ENCODE measurements at places on chromosomes 6 and 20. TPM values are rescaled to one million over a fixed set of nuclear protein-coding genes. Genes with fewer than 3 reads are reported as not detected.

RNF144B gene
- 3.2 TPM for total RNA-seq

SLC16A10 gene
- total RNA-seq: 8.1 TPM

ELOVL4 gene
- 0.54 TPM for total RNA-seq

SEL1L2 gene
- total RNA-seq: not detected

MYLIP gene
- 7.3 TPM for total RNA-seq

NT5DC1 gene
- total RNA-seq: 62.6 TPM

- peaks cover 56% of the 10 kb centered on the region for H3K4me1 ChIP-seq
- H3K27ac ChIP-seq: no peak overlapping the region
- no peaks in the 10 kb centered on the region for H3K27me3 ChIP-seq
- no peak for DNase-seq
- no peaks in the 10 kb centered on the region for H3K36me3 ChIP-seq
Observed at GRCh38 chr6:36068012-36068392, 40.4 kb downstream of the MAPK14 start.

GRCh38 chr6:166624275-166624674 lies 2.8 kb downstream of the RPS6KA2 start:
- H3K4me3 ChIP-seq: no peak overlapping the region
- no peak for DNase-seq
- peaks cover 13% of the 10 kb centered on the region for H3K4me1 ChIP-seq
- H3K36me3 ChIP-seq: no peaks in the 10 kb centered on the region
- peaks cover 17% of the 10 kb centered on the region for H3K27me3 ChIP-seq

GRCh38 chr6:26521600-26522391 lies 16.4 kb upstream of the HMGN4 start:
- H3K27me3 ChIP-seq: peaks cover 2% of the 10 kb centered on the region
- peak; percentile 69 for DNase-seq
- H3K4me3 ChIP-seq: peak overlapping the region; percentile 76
- peaks cover 27% of the 10 kb centered on the region for H3K4me1 ChIP-seq
- H3K27ac ChIP-seq: peak overlapping the region; percentile 94
- H3K36me3 ChIP-seq: no peaks in the 10 kb centered on the region

GRCh38 chr6:30834646-30835045 lies 49.7 kb upstream of the DDR1 start:
- peak overlapping the region; percentile 28 for H3K27ac ChIP-seq
- peak overlapping the region; percentile 19 for H3K4me3 ChIP-seq
- no peaks in the 10 kb centered on the region for H3K36me3 ChIP-seq
- no peaks in the 10 kb centered on the region for H3K27me3 ChIP-seq
- H3K4me1 ChIP-seq: peaks cover 30% of the 10 kb centered on the region

DNA sequence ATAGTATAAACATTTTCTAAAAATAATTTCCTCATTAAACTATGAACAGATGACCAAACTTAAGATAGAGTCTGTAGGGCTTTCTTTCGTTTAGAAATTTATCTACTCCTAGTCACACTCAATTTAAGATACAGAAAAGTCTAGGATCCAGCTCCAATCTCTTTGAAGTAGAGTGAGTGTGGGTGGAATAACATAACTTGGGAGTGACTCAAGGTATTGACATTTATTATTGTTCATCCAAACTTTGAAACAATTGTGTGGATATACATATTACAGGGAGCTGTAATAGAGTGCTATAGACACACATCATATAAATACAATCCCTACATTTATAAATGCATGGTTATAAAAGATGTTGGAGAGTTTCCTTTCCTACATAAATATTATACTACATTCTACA lies 715.2 kb upstream of the MANEA start:
- H3K27me3 ChIP-seq: no peaks in the 10 kb centered on the region
- no peak overlapping the region for H3K4me3 ChIP-seq
- H3K27ac ChIP-seq: no peak overlapping the region
- no peaks in the 10 kb centered on the region for H3K4me1 ChIP-seq
- no peaks in the 10 kb centered on the region for H3K36me3 ChIP-seq
- DNase-seq: no peak

DNA sequence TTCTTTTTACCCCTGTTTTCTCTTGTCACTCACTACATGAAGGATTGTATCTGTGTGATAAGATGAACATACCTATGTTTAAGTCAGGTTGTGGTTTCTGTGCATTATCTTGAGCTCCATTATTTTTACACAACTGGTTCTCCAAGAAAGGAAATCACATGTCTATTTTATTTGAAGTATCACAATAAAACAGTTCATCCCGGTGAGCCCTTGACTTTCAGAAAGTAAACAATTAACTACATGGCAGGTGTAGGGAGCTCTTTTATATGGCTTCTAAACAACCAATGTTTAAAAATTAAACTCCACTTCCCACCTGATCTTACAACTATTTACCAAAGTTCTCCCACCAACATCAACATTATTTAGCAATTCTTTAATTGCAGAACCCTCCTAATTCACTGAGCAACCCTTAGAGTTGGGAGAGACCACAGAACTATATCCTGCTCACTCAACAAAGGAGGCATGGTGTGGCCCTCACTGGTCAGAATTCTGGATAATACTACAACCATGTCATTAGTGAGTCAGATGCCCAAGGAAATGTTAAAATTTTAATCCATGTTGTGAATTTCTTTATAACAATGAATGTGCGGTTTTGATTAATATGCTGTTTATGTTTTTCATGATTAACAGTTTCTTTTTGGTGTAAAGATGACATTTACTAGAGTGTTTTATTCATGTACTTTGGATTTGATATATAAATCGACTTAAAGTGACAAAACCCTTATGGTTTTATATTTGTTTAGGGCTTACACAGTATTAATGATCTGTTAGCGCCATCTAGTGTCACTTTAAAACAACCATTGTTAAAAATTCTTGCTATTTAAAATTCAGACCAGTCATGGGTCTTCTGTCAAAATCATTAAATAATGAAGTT lies 50.0 kb upstream of the SCGN start:
- H3K27ac ChIP-seq: no peak overlapping the region
- H3K4me1 ChIP-seq: peaks cover 6% of the 10 kb centered on the region
- no peak overlapping the region for H3K4me3 ChIP-seq
- peaks cover 4% of the 10 kb centered on the region for H3K36me3 ChIP-seq
- no peak for DNase-seq

DNA sequence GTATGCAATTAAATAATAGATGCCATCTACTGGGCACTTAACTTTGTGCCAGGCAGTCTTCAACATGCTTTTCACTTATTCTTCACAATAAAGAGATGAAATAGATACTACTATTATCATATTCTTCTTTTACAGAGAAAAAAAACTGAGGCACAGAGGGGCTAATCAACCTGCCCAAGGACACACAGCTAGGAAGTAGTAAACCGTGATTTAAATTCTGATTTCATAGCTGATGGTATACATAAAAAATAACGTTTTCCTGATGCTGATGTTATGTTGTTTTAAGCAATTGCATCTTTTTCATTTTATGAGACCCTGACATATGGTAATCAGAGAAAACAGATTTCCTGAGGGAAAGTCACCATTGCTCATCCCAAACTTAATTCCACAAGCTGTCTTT lies 45.1 kb upstream of the ATXN1 start:
- no peaks in the 10 kb centered on the region for H3K4me1 ChIP-seq
- DNase-seq: no peak
- no peak overlapping the region for H3K27ac ChIP-seq
- no peaks in the 10 kb centered on the region for H3K36me3 ChIP-seq
- no peak overlapping the region for H3K4me3 ChIP-seq
- no peaks in the 10 kb centered on the region for H3K27me3 ChIP-seq

- no peak overlapping the region for H3K27ac ChIP-seq
- peaks cover 37% of the 10 kb centered on the region for H3K27me3 ChIP-seq
- H3K4me3 ChIP-seq: no peak overlapping the region
- peak; percentile 71 for DNase-seq
Observed at GRCh38 chr6:150169609-150170008, 26.8 kb downstream of the PPP1R14C start.

DNA sequence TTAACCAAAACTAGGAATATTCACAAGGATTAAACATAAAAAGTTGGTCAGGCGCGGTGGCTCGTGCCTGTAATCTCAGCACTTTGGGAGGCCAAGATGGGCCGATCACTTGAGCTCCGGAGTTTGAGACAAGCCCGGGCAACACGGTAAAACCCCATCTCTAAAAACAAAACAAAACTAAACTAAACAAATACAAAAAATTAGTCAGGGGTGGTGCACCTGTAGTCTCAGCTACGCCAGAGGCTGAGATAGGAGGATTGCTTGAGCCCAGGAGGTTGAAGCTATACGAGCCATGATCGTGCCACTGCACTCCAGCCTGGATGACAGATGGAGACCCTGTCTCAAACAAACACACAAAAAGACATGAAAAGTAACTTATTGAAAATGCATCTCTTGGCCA lies 3.2 kb downstream of the PSORS1C2 start:
- no peak for DNase-seq
- H3K4me3 ChIP-seq: no peak overlapping the region
- H3K27me3 ChIP-seq: no peaks in the 10 kb centered on the region
- H3K27ac ChIP-seq: no peak overlapping the region
- peaks cover 4% of the 10 kb centered on the region for H3K4me1 ChIP-seq
- H3K36me3 ChIP-seq: no peaks in the 10 kb centered on the region

DNA sequence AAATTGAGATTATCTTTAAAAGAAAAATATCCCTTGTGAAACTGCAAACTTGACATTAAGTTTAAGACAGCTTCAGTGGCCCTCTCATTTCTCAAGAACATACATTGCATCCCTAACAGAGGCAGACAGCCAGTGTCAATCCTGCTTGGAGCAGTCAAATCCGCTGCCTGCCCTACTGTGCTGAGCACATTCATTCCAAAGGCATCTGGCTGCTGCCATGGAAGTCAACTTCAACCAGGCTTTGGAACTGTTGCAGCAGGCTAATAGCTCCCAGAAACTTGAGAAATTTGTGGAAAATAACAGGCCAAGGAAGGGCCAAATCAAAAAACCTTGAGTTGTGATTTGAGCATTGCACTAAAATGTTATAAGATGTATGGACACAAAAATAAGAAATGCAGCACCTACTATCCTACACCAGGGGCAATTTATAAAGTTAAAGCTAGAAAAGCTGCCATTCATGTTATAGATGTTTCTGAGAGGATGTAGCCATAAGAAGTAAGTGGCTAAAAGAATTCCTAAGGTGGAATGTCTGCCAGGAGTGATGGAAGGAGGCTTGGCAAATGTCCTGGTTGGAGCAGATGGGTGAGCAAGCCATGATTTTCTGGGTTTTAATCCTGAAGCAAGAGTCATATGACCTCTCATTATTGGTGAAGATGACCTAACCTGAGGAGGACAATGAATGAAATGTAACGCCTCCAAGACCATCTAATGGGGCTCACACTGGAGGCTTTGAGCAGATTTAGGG lies 31.4 kb upstream of the HAO1 start:
- no peak overlapping the region for H3K4me3 ChIP-seq
- peaks cover 7% of the 10 kb centered on the region for H3K27me3 ChIP-seq
- H3K4me1 ChIP-seq: no peaks in the 10 kb centered on the region
- no peaks in the 10 kb centered on the region for H3K36me3 ChIP-seq
- H3K27ac ChIP-seq: no peak overlapping the region
- DNase-seq: no peak

DNA sequence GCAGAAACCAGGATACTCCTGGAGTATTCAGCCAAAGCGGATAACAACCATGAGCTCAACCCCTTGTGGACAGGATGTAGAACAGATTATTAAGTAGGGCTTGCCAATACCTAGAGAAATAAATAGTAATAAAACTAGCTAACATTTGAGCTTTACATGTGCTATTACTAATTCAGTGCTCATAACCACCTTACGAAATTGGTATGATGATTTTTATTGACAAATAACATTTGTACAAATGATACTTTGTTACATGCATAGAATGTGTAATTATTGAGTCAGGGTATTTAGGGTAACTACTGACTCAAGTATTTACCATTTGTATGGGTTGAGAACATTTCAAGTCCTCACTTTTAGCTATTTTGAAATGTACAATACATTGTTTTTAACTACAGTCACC lies 287.9 kb downstream of the CDC5L start:
- no peak overlapping the region for H3K4me3 ChIP-seq
- H3K27me3 ChIP-seq: no peaks in the 10 kb centered on the region
- DNase-seq: no peak
- H3K4me1 ChIP-seq: no peaks in the 10 kb centered on the region
- no peak overlapping the region for H3K27ac ChIP-seq

DNA sequence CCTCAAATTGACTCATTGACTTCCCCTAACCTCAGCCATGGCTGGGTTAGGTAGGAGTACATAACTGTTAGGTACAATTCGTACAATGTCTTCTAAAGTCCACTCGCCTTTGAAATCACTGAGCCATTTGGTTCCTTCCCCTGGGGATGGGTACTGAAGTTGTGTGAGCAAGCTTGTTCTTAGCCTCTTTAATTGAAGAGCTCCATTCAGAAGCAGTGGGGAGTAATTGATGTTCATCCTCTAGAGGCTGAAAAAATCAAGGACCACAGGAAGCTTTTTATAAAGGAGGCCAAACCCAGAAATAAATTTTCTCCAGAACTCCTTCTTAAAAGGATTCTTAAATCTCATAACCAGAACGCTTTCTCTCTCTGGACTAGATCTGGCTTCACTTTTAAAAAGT lies 60.6 kb downstream of the ANKS1A start:
- DNase-seq: no peak
- H3K36me3 ChIP-seq: no peaks in the 10 kb centered on the region
- no peak overlapping the region for H3K27ac ChIP-seq
- H3K4me3 ChIP-seq: no peak overlapping the region

DNA sequence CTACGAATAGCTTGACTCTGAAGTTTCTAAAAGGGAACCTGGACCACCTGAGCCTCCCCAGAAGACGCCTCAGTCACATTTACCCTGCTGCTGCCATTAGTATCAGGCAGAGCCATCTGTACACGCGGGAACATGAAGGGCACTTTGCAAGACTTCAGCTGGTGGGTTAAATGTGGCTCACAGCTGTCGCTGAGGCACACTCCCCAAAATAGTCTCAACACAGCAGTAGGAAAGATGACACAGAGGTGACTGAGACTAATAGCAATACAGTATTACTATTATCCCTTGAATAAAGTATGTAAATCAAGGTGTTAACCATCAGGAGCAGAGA lies 29.0 kb downstream of the PSMB1 start:
- DNase-seq: no peak
- H3K4me3 ChIP-seq: no peak overlapping the region
- H3K4me1 ChIP-seq: no peaks in the 10 kb centered on the region
- peak overlapping the region; percentile 17 for H3K27ac ChIP-seq
- no peaks in the 10 kb centered on the region for H3K36me3 ChIP-seq
- peaks cover 6% of the 10 kb centered on the region for H3K27me3 ChIP-seq

- H3K27ac ChIP-seq: no peak overlapping the region
- DNase-seq: no peak
- H3K27me3 ChIP-seq: peaks cover 81% of the 10 kb centered on the region
- no peak overlapping the region for H3K4me3 ChIP-seq
- H3K4me1 ChIP-seq: peaks cover 16% of the 10 kb centered on the region
Observed at GRCh38 chr6:108157234-108157980, 8.4 kb upstream of the NR2E1 start.

GRCh38 chr20:47606983-47607613 lies 105.4 kb downstream of the NCOA3 start:
- H3K4me3 ChIP-seq: peak overlapping the region; percentile 8
- DNase-seq: no peak
- peaks cover 87% of the 10 kb centered on the region for H3K4me1 ChIP-seq
- H3K27me3 ChIP-seq: no peaks in the 10 kb centered on the region
- peak overlapping the region; percentile 95 for H3K27ac ChIP-seq
- H3K36me3 ChIP-seq: peaks cover 22% of the 10 kb centered on the region
